ENCODE measurements at places on chromosomes 3 and 15.

- DNase-seq, result no peak
Observed at GRCh38 chr3:128318275-128318941, 148.3 kb downstream of the DNAJB8 start.

DNA sequence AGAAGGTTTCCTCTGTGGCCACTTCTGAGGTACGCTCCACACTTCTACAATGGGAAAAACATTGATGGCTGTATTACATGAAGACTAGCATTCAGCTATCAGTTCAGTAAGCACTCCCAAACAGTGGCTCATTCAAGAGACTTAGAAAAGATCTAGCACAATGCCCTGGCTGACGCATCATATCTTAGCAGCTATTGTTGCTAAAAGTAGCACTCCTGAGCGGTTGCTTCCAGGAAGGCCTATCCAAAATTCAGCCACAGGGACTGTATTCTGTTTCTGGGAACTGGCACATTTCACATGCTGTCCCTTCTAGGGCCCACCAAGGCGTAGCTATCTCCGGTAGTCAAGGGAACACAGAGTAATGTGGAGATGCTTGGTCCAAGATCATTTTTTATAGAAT is 21.2 kb upstream of the SPRED1 start:
- DNase-seq, result no peak

GRCh38 chr3:58647381-58648141 is 19.0 kb downstream of the FAM3D start:
- no peak for DNase-seq

DNA sequence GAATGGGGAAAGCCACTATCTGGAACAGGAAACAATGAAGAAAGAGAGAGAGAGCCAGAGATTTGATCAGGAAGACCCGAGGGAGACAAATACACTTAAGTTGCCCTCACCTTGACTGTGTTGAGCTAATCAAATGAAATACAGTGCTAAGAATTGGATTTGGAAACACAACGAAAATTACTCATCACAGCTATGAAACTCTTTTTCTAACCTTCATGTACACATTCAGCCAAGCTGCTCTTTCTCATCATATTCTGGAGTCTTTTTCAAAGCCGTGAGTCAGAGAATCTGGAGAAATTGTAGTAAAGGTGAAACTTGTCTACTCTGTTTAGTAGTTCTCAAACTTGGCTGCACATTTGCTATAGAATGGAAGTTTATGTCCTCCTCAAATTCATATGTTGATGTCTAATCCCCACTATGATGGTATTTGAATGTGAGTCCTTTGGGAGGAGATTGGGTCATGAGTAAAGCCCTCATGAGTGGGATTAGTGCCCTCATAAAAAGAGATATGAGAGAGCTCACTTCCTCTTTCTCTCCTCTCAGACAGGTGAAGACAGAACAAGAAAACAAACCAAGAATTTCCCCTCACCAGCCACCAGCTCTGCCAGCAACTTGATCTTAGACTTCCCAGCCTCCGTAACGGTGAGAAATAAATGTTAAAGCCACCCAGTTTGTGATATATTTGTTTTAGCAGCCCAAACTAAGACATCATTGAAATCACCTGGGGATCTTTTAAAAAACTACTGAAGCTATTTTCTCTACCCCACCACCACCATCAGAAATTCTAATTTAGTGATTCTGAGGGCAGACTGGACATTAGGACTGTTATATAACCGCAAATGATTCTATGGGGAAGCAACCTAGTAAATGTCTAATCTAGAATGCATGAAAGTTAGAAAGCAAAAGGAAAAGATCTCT is 143.6 kb upstream of the GRM7 start:
- no peak for DNase-seq

- no peak for DNase-seq
Observed at GRCh38 chr3:126680667-126681055, 23.4 kb upstream of the CHCHD6 start.

Measured in GM12891 (cell line).